ENCODE measurements at places on chromosomes 7 and 10.
A peak's percentile ranks its signal among the peaks of the same experiment; 100 is the strongest.

GRCh38 chr10:117464176-117464575 is 78.4 kb upstream of the EMX2 start:
- DNase-seq: no peak

- no peak for DNase-seq
Observed at GRCh38 chr7:130419658-130420057, 21.2 kb downstream of the CEP41 start.

- DNase-seq: no peak
Observed at GRCh38 chr7:9981742-9982349, 991.8 kb upstream of the PHF14 start.

- DNase-seq: no peak
Observed at GRCh38 chr7:106770191-106770590, 94.9 kb upstream of the PIK3CG start.

DNA sequence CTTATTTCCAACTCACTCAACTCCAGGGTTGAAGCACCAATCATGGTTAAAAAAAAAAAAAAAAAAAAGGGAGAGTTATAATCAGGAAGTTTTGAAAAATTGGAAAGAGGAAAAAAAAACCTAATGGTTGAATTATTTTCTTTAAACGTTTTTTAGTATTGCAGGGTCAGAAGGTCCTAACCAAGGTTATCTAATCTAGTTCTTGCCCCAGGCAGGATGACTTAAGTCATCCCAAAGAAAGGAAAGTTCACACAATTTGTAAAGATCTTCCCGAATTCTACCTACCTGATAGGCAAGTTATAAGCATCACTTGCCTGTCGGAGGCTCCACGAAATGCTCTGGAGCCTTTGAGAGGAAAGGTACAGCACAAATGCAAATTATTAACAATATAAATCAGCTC is 208.1 kb upstream of the PLXNA4 start:
- DNase-seq: no peak

GRCh38 chr7:142483659-142484317 is 225.9 kb upstream of the PRSS58 start:
- DNase-seq: no peak

DNA sequence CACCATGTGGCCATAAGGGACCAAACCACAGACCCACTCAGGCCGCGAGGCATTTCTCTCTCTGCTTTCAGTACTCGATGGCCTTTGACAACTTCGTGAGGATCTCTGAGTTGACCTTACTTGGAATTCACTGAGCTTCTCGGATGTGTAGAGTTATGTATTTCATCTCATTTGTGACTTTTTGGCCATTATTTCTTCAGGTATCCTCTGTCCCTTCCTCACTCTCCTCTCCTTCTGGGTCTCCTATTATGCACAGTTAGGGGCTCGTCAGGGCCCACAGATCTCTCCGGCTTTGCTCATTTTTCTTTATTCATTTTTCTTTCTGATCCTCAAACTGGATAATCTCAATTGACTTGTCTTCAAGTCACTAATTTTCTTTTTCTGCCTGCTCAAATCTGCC is 16.6 kb upstream of the FOXL3 start:
- DNase-seq: no peak

GRCh38 chr7:84339306-84339705 is 144.7 kb upstream of the SEMA3A start:
- no peak for DNase-seq

DNA sequence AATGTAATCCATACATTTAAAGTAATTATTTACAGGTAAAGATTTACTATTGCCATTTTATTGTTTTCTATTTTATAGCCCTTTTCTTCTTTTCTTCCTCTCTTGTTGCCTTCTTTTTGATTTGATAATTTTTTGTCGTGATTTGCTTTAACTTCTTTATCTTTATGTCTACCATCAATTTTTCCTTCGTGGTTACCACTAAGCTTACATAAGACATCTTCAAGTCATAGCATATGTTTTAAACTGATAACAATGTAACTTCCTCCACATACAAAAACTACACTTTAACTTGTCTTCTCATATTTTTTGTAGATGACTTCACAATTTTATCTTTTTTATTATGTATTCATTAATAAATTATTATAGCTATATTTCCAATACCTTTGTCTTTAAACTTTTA is 316.6 kb downstream of the PLXDC2 start:
- DNase-seq: no peak

GRCh38 chr7:28263622-28264271 is 83.2 kb upstream of the JAZF1 start:
- no peak for DNase-seq

DNA sequence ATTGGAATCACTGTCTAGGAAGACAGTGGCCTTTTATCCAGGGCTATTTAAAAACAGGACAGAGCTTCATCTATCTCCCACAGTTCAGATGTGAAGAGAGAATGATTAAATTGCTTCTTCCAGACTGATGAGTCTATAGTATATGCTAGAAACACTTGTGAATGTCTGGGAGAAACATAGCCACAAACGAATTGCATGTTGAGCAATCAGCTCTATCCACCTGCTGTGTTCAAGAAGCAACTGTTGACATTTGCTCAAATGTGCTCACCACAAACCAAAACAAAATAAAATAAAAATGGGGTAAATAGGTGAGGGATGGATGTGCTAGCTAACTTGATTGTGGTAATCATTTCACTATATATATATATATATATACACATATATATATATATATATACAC is 195.1 kb downstream of the HECW1 start:
- peak; percentile 41 for DNase-seq

GRCh38 chr10:51843966-51844365 is 144.6 kb upstream of the CSTF2T start:
- DNase-seq: no peak

- no peak for DNase-seq
Observed at GRCh38 chr7:111960984-111961383, 245.2 kb downstream of the DOCK4 start.

GRCh38 chr10:133278577-133279265 is 2.1 kb upstream of the ADAM8 start:
- no peak for DNase-seq

DNA sequence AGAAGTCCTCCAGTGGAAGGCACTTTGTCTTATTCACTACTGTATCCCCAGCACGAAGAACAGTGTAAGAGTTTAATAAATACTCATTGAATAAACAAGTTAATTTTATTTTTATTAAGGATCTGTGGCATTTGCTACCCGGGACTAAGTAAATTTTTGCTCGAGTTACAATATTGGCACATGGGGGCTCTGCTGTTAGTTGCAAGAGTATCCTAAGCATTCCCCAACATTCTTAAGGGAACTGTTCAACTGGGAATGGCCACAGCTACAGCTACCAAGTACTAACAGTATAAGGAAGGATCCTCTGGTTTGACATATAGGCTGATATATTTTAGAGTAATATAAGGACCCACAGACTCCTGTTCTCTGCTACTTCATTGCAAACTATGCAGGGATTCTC is 8.7 kb upstream of the LRRTM3 start:
- DNase-seq: no peak

GRCh38 chr7:40572810-40573465 is 438.1 kb downstream of the SUGCT start:
- peak; percentile 85 for DNase-seq

- DNase-seq: no peak
Observed at GRCh38 chr7:54940748-54941147, 78.1 kb upstream of the EGFR start.
